ENCODE measurements at places on chromosomes 6 and 20.

- DNase-seq = no peak
Observed at GRCh38 chr6:3159805-3160781, 2.7 kb upstream of the TUBB2A start.

- no peak for DNase-seq
Observed at GRCh38 chr20:16583474-16583873, 10.2 kb upstream of the KIF16B start.

GRCh38 chr6:36717871-36718540, 20.4 kb downstream of the RAB44 start:
- no peak for DNase-seq

- no peak for DNase-seq
Observed at GRCh38 chr20:60306551-60306950, 348.3 kb downstream of the CDH26 start.

DNA sequence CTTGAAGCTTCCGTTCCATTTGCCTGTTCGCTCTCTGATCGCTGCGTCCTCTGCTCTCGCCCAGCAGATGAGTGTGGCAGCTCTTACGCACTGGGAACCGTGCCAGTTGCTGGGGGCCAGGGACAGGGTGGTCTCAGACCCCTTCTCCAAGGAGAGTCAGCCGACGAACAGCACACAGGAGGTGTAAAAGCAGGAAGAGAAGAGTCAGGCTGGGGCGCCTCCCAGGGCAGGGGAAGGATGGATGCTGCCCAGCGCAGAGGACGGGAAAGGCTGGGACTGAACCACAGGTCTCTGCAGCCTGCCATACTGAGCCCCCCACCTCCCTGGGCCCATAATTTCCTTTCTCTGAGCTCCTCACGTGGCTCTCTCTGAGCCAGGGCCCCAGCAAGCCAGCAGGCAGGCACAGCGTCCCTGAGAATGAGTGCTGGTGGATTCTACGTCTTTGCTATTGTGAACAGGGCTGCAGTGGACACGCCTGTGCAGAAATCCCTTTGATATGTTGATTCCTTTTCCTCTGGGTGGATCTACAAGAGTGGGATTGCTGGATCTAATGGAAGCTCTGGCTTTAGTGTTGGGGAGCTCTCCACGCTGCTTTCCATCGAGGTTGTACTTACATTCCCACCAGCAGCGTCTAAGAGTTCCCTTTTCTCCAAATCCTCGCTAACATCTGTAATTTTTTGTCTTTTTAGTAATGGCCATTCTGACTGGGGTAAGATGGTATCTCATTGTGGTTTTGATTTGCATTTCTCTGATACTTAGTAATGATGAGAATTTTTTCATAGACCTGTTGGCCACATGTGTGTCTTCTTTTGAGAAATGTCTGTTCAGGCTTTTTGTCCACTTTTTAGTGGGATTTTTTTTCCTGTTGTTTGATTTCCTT, 104.1 kb downstream of the PSMB1 start:
- DNase-seq = no peak

GRCh38 chr6:97689078-97689754, 406.2 kb upstream of the MMS22L start:
- DNase-seq = no peak

DNA sequence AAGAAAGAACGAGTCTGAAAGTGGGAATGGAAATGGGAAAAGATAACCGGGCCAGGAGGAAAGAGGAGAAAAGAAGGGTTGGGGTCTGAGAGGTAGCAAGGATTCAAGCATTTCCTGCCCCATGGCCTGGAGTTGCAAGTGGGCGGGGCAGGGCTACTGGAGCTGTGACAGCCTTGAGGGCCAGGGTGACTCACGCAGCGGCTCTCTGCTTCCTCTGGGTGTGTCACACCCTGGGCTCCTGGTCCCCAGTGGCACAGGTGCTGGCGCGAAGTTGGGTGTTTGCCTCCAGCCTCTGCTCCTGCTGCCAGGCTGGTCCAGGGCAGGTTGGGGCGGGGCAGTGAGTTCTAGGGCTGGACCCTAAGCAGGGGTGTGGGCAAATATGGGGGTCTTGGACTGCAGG, 3.3 kb upstream of the ULBP3 start:
- peak; percentile 53 for DNase-seq

- DNase-seq = no peak
Observed at GRCh38 chr6:137159912-137160311, 13.5 kb downstream of the IL22RA2 start.

- DNase-seq = no peak
Observed at GRCh38 chr6:105824732-105825131, 261.4 kb upstream of the PRDM1 start.

DNA sequence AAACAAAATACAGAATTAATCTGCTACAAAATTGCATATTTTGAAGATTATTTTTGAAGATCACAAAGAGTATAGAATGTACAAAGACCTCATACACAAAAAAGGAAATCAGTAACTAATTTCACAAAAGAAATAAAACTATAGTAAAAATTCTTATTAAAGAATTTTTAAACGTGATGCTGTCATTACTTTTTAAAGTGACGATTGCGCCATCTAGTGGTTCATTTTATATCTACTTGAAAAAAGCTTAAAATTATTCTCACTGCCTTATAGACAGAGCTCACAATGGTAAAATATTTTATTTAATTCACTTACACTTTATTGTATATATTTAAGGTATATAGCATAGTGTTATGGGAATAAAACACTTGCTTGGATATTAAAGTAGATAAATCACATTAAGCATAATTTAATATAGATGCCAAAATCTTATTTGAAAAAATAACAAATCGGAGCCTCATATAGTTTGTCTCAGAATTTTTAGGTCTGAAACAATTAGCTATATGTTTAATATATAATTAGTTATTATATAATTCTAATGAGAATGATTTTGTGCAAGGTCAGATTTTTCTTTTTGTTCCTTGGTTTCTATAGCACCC, 128.8 kb downstream of the PHF3 start:
- peak; percentile 83 for DNase-seq

- no peak for DNase-seq
Observed at GRCh38 chr6:129446272-129447197, 263.4 kb downstream of the ARHGAP18 start.

DNA sequence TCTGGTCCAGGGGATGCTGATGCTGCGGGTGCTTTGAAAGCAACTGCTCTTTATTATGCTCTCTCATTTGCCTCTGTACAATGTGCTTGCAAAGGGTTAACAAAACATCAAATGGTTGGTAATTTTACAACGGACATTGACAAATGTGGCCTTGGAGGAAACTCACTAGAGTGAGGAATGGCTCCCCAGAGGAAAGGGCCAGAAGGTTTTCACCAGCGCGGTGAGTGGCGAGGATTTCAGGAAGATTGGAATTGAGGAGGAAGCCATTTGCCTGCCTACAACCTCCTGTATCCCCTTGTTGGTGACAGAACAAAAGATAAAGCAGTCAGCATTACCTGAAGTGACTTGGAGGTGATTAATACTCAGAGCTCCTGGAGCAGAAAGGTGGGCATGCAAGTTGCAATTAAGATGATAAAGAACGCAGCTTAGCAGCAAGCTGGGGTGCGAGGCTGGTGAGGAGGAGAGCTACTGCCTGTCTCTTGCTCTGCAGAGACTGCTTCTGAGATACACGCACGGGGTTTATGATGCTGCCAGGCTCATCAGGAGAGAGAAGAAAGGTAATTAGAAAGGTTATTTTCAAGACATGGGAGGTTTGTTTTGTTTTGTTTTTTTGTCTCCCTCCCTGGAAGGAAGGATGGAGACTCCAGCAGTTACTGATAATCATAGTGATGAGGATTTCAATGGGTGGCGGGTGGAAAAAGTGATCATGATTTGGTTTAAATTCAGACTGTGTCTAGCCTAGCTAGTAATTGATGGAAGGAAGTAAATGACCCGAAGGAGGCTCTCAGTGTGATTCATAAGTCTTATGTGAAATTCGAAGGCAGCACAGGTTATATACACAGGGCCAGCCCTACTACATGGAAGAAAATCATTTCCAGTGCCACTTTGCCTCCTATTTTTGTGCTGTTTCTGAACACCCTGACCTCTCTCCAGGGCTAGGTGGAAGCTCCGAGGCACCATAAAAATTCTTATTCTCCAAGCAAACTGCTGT, 141.6 kb upstream of the DTNBP1 start:
- no peak for DNase-seq

DNA sequence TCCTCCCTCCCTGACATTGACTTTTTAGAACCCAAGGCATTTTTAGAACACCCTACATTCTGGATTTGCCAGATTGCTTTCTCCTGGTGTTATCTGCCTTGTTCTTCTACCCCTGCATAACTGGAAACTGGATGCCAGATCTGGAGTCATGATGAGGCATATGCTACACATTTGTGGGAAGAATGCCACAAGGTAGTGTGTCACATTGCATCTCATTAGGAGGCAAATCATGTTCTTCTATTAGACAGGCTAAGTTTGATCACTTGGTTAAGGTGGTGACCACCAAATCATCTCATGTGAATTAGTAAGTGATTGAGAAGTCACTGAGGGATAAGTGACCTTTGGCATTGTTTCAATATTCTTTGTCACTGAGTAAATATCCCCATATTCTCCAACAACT, 12.9 kb upstream of the NKX2-2 start:
- no peak for DNase-seq

- DNase-seq = no peak
Observed at GRCh38 chr20:38123021-38123587, 42.0 kb downstream of the TGM2 start.
